NCI-H1694 treated with DMSO at 0.1 percent for 48 hours (cell line): ENCODE measurements at places on chromosomes 5 and 9.
A peak's percentile ranks its signal among the peaks of the same experiment; 100 is the strongest.

DNA sequence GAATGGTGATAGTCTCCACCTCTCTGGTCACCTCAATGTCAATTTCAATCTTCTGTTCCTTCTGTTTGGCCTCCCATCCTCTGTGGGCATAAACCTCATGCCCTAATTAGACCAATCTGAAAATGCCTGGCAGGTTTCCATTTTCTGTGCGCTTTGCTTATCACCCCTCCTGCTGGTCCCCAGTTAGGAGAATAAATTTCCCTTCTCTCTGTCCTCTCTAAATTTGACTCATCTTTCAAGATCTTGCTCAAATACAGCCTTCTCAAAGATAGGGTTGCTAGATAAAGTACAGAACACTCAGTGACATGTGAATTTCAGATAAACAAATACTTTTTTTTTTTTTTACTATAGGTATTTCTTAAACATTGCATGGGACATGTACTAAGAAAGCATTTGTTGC lies 69.4 kb upstream of the CD180 start:
- no peak for DNase-seq

DNA sequence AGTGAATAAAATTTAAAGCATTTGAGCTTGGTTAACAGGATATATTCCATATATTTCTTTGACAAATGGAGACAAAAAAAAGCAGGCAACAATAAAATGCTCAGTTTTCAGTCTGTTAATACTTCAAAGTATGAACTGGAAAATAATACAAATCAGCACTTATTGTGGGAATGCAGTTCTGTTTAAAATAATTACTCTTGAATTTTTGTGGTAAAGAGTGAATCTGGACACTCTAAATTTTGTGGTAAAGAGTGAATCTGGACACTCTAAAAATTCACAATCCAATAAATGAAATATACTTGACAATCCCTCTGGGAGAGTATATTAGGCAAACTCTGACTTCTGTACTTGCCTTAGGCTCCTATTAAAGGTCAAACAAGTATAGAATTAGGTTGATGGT lies 141.9 kb upstream of the RASA1 start:
- no peak for DNase-seq

DNA sequence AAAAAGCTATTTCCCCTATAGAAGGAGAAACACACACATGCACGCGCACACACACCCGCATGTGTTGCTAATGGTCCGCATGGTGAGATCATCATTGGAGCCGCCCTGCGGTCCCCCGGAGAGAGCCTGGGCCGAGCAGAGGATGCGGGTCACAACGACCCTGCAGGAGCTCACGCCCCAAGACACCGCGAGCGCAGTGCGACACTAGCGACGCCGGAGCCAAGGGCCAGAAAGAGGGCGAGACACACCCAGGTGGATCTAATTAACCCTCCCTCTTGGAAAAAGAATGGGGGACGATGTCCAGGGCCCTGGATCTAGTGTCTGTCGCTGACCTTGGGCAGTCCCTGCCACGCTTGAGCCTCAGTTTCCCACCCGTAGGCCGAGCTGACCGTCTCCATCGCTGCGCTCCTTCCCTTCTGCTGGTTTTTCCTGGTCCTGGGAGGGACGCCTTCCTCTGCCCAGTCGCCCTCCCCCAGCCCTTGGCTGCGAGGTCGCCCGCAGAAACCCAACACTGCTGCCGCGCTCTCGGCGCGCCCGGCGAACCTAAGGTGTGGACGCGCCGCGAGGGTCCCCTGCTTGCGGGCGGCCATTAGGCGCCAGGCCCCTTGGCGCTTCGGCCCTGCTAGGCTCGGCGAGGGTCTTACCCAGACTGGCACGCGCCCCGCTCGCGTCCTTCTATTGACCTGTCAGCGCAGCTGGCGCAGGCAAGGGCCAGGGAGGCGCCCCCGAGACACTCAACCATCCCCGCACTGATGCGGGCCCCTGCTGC lies 47.5 kb upstream of the RNF20 start:
- peak; percentile 7 for DNase-seq

GRCh38 chr9:684054-684890 lies 157.2 kb upstream of the DMRT1 start:
- DNase-seq = no peak

DNA sequence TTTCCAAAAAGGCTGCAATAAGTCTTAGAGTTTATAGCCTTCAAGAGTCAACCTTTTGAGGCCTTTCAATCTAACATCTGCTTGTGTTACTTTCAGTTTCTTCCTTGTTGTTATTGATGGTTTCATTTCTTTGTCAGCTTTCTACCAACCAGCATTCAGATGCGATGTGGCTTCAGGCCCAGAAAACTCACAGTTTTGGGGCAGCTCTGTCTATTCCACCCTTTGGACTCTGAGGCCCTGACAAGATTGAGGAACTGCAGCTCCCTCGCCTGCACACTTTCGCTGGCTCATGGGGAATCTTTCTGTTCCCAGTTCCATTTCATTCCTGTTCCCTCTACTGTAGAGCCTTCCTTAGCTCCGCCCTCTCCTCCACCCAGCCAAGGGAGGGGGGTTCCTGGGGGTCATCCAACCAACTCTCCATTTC lies 13.3 kb upstream of the WHRN start:
- DNase-seq = no peak

- DNase-seq = no peak
Observed at GRCh38 chr9:11735391-11735790, 957.8 kb upstream of the TYRP1 start.

- no peak for DNase-seq
Observed at GRCh38 chr9:708182-708550, 133.3 kb upstream of the DMRT1 start.

- no peak for DNase-seq
Observed at GRCh38 chr5:37776826-37777225, 63.0 kb downstream of the GDNF start.

DNA sequence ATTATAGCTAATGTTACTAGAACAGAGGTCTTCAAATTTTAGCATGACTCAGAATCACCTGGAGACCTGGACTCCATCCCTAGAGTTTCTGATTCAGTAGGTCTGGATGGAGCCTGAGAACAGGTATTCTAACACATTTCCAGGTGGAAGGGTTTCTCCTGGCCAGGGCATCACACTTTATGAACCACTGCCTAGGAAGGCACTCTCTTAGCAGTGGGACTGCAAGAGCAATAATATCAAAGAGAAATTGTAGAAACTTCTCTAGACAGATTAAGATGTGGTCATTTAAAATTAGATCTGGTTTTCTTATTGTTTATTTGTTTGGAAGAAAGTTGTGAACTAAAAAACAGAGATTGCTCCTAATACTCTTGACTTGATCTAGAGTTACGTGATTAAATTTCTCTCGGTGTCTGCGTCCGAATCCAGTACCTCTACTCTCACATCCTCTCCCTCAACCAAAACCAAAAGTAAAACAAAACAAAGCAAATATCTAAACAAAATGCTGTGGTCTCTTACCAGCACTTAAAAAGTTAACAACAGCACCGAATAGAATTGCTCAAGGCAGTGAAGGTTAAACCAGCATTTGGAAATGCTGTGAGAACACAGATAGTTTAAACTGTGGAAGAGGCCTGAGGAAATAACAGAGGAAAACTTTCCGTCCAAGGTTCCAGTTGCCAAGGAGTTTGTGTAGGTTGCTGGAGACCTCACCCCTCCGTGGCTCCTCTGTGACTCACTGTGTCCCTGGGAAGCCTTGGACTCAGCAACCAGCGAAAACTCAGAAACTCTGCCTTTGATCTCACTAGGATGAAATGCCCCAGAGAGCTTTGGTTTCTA lies 193.4 kb downstream of the ARRDC3 start:
- DNase-seq = no peak

DNA sequence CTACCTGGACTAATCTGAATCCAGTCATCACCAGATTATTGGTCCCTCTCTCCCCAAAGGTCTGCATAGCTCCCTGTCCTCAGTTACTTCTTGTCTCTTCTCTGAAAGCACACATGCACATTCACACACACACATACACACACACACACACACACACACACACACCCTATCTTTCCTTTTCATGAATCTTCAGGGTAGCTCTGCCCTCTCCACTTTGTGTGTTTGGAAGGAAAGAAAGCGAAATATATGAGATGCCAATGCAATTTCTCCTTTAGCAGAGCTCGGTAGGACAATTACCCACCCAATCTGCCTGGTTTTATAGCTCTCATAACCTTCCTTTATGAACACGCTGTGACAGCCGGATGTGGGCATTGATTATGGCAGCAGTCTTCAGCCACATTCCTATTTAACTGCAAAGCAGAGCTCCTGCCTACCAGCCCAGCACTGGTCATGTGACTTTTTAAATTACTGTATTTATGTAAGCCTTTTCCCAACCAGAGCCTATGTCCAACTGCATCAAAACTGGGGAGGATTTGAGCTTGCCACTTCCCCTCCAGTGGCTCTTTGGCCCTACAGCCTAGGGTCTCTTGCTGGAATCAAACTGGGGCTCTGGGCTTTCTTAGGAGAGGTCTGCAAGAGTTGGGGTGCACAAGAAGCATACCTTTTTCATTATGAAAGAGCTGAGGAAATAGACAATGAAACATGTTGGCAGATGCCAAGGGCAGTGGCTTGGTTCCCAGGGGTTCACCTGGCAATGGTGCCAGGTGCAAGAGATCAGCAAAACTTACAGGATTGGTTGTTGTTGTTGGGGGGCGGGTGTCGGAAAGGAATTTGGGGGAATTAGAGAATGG lies 20.8 kb upstream of the MATR3 start:
- DNase-seq = no peak

DNA sequence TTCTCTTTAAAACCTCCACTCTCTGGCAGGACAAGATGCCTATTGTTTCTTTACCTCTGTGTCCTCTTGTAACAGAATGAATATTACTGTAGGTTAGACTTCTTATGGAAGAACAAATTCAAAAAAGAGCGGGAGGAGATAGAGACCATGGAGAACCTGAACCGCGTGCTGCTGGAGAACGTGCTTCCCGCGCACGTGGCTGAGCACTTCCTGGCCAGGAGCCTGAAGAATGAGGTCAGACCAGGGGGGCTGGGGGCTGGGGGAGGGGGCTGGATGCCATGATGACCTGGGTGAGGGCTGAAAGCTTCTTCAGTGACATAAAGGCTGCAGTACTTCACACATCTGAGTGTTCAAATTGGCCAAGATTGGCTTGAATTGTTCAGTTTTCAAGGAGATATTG lies 61.4 kb downstream of the CFAP90 start:
- no peak for DNase-seq

DNA sequence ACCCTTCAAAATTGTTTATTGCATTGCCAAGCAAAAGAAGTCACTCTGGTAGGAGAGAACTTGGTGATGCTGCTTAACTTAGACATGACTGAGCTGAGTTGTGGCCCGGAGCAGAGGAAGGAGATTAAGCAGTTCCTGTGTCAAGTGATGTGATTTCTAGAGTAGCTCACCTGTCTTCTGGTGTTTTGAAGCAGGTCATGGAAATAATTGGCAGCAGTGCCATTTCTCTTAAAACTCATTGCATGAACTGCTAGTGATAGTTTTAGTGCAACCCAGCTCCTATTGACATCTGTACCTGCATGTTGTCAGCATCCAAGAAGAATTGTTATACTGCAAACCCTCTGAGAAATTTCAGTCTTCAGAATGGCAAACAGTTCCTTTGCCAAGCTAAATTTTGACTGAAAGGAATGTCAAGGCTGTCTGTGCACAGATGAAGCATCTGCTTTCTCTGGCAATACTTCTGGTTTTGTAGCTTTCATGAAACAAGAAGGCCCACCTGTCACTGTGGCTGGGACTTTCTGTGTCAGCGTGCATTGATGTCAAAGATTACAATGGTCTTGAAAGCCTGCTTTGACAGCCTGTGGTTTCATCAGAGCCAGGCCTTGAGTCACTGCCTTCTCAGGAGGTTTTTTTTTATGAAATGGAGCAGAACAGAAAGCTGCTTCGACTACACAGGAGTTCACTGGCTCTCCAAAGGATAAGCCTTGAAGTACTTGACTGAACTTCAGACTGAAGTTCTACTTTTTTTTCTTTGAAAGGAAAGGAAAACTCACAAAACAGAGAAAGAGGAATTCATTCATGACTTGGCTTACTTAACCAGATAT lies 90.6 kb downstream of the RALGPS1 start:
- peak; percentile 9 for DNase-seq

DNA sequence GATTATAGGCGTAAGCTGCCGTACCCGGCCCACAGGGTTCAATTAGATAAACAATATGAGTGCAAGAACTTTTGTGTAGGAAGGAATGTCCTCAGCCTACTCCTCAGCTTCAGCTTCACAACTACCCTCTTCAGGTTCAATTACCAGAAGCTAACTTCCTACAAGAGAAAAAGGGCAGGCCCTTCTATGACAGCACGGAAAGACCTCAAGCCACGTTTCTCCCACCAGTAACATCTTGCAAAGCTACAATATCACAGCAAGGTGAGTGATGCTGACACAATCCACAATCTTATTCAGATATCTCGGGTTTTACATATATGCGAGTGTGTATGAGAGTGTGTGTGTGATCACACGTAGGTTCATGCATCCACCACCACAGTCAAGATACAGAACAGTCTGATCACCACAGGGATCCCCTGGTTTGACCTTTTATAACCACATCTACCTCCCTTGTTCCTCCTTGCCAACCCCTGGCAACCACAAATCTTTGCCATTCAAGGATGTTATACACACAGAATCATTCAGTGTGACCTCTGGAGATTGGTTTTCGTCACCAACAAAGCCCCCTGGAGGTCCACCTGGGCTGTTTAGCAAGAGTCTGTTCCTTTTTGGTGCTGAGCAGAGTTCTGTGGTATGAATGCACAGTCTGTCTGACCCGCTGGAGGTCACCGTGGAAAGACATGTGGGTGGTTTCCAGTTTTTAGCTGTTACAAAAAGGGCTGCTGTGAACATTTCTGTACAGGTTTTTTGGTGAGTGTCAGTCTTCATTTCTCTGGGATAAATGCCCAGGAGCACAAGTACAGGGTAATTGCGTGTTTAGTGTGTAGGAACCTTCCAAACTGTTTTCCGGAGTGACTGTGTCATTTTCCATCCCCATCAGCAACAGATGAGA lies 38.2 kb downstream of the IPPK start:
- DNase-seq = no peak

DNA sequence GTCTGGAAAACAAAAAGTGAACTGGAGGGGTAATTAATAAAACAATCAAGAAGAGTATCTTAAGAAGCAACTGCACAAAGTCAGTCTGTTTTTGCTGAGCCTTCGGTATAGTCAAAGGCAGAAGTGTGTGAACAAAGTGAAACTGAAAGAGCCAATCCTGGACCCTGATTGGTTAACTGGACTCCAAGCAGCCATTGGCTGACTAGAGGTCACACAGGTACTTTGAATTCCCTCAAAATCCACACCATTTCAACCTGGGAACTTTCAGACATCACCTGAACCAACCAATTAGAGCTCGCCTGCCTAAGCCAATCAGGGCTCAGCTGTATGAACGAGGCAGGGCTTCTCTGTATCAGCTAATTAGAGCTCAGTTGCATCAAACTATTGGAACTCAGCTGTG lies 286.7 kb downstream of the TLE4 start:
- DNase-seq = no peak

GRCh38 chr9:69822116-69822750 lies 1.6 kb downstream of the CFAP95 start:
- no peak for DNase-seq

DNA sequence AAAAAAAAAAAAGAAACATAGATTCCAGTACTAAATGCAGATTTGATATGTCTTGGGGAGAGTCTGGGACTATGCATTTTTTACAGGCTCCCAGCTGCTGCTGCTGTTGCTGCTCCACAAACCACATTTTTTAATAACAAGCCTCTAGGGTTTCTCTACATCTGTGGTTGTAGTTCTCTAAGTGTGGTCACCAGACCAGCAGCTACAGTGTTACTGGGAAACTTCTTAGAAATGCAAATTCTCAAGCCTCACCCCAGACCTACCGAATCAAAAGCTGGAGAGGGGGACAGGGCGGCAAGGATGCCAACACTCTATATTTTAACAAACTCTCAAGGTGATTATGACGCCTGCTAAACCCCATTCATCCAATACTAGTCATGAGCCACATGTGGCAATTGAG lies 293.4 kb upstream of the PTGER4 start:
- no peak for DNase-seq

GRCh38 chr5:135126688-135127438 lies 92.8 kb upstream of the PITX1 start:
- DNase-seq = peak; percentile 30
